IPS-NIHi11 (cell line): ENCODE measurements at places on chromosomes 16 and 17.
A peak's percentile ranks its signal among the peaks of the same experiment; 100 is the strongest.

- DNase-seq, result no peak
These were observed 20.1 kb upstream of the KRT19 start for GRCh38 chr17:41547921-41548843.

- no peak for DNase-seq
These were observed 52.5 kb downstream of the TBX4 start for GRCh38 chr17:61504697-61505096.

DNA sequence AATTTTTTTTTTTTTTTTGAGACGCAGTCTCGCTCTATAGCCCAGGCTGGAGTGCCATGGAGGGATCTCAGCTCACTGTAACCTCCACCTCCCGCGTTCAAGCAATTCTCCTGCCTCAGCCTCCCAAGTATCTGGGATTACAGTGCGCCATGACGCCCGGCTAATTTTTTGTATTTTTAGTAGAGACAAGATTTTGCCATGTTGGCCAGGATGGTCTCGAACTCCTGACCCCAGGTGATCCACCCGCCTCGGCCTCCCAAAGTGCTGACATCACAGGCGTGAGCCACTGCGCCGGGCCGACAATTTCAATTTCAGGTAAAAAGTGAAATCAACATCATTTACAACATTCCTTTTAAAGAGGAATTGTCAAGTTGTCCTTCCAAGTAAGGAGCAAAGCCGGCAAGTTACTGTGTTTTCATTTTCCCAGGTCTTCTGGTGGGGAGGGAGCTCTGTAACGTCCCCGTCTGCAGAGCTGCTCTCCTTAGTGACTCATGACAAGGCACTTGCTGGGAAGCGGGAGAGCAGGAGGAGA lies 873 bp downstream of the NPLOC4 start:
- no peak for DNase-seq

DNA sequence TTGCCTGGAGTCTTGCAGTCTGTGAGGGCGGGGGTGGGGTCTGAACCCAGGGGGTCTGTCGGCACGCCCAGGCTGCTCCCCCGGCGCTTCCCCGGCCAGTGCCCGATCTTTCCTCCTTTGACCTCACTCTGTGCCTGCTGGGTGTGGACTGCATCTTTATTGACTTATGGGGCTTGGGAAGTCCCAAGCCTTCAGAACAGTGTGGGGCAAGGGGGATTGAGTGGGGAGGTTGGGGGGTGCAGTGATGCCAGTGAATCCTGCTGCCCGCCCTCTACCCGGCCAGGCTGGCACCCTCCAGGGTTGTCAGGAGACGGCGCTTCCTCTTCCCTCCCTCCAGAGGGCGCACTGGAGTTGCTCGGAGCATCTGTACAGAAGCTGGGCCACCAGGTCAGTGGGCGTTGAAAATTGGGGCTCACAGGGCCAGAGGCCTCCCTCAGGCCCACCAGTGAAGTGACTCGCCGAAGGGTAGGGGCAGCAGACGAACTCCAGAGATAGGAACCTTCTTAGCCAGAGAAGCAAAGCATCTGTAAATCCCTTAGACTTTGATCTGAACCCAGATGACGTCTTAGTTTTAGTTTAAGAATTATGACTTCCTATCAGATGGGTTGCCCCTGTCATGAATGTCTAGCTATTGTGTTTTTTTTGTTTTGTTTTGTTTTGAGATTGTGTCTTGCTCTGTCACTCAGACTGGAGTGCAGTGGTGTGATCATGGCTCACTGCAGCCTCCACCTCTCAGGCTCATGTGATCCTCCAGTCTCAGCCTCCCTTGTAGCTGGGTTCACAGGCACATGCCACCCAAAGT lies 184.8 kb upstream of the CIBAR2 start:
- peak; percentile 82 for DNase-seq

GRCh38 chr17:40791787-40792436 lies 7.8 kb downstream of the KRT28 start:
- peak; percentile 26 for DNase-seq

GRCh38 chr16:26795184-26795583 lies 271.5 kb upstream of the C16orf82 start:
- peak; percentile 62 for DNase-seq

GRCh38 chr17:81520021-81520901 lies 7.7 kb upstream of the ACTG1 start:
- peak; percentile 11 for DNase-seq

GRCh38 chr17:12050646-12051225 lies 30.1 kb downstream of the MAP2K4 start:
- DNase-seq, result no peak

DNA sequence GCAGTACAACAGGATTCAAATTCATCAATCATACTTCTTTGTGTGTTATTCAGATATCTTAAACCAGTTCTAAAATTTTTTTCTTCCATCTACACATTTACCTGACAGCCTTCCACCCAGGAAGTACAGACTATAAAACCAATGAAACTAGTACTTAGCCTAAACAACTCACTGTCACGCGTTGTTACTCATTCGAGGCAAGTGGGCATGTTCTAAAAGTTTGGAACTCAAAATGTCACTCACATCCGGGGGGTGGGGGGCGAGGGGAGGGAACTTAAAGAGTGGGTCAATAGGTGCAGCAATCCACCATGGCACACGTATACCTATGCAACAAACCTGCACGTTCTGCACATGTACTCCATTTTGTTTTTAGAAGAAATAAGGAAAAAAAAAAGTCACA lies 90.4 kb upstream of the PLEKHM1 start:
- DNase-seq, result peak; percentile 4

GRCh38 chr17:43068570-43069367 lies 43.7 kb downstream of the RND2 start:
- DNase-seq, result no peak

GRCh38 chr16:88960516-88960915 lies 16.5 kb downstream of the CBFA2T3 start:
- no peak for DNase-seq

DNA sequence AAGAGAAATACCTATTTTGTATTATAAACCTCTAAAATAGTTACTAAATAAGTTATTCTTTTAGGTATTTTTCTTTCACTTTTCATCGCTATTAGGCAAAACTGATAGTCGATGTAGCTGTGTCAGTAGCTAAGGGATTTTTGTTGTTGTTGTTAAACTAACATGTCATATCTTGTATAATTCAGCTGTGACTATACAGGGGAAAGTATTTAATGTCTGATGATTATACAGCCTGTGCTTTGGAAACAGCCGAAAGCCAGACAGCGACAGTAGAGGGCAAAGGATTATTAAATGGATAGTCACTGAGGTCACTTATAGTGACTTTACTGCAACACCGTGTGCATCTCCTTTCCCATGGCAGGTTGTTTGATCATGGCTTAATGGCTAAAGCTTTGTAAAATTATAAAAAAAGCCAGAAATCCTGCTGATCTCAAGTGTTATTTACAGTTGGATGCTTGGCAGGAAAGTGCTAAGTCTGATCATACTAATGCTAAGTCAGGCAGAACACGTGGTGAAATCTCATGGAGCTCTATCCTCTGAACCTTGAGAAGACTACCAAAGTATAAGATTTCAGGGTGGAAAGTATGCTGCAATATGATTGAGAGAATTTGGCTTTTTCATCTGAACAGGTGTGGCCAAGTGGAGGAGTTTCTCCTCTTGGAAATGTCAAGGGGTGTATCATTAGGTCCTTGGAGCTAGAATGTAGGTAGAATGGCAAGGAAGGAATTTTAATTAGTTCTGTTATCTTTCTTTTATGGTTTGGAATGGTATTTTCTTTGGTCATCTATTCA lies 88.4 kb downstream of the FTO start:
- DNase-seq, result no peak

DNA sequence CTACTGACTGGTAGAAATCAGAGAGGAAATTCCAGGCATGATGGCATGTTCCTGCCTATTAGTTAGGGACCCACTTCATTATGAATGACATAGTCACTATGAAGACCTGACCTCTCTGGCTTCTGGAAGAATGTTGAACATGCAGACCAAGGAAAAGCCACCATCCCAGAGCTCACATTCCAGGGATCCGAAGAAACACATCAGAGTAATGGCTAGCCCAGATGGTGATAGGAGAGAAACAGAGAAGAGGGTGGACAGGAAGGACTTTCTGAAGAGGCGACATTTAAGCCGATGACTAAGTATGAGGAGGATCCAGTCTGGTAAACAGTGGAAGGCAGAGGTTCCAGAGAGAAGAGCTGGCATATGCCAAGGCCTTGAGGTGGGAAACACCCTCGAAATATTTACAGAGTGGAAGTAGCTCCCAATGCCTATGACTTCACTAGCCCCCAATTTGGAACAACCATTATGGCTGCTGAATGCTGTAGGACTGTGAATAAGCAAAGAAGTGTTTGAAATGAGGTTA lies 216.2 kb downstream of the RBFOX1 start:
- DNase-seq, result no peak

GRCh38 chr17:82490512-82491195 lies 28.9 kb upstream of the FOXK2 start:
- DNase-seq, result peak; percentile 12
